ENCODE measurements at places on chromosomes 2 and 18.

- DNase-seq, result no peak
Observed at GRCh38 chr2:236168110-236169080, at the start of gene GBX2. TSS of gene GBX2 (minus strand) at chr2:236168386. CDS start at chr2:236167971, 415 bp downstream.

DNA sequence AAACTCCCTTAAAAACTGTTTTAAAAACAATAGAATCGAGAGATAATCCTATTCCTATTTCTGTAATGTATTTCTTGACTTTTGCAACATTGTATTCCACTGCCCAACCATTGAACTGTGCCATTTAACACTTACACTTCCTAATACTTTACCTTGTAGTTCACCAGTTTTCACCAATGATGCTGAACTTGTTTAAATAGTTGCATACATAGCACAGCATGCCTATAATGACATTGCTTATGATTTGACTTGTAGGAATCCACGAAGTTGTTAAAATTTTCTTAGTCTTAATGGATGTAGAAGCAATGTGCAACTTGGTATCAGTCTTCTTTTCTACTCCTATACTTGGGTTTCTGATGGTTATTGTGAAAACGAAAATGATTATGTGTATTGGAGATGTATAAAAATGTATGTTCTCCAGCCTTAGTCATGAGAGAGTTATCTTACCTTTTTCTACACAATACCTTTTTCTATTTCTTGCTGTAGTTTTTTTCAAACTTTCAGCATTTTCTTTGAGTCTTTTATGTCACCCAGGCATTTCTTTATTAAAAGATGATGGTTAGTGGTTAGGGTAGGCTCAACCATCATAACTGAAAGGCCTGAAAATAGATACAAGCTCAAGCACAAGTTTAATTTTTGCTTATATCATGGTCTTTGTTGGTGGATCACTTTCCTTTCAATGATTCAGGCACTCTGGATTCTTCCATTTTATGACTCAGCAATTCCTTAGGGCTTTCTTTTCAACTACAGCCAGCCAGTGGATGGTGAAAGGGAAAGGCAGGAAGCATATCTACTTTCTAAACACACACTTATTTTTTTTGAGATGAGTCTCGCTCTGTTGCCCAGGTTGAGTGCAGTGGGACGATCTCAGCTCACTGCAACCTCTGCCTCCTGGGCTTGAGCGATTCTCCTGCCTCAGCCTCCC, 9.4 kb downstream of the GPD2 start:
- DNase-seq, result no peak

- no peak for DNase-seq
Observed at GRCh38 chr2:37894601-37895000, 30.5 kb upstream of the RMDN2 start.

DNA sequence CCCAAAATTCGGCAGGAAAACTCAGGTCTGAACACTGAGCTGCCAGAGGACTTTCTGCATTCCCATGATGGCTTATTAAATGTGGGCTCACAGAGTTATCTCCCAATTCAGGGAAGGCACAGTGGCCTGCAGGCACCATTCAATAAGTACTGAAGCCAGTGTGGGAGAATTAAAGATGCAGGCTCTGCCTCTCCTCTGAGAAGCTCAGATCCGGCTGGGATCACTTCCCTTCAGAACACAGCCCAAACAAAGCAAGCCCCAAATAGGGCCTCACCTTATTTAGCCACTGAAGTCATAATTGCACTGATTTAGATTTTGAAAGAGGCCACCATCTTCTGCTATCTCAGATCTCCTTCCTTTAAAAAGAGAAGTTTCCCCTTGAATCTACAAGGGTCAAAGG, 94.3 kb downstream of the MAPK4 start:
- no peak for DNase-seq

DNA sequence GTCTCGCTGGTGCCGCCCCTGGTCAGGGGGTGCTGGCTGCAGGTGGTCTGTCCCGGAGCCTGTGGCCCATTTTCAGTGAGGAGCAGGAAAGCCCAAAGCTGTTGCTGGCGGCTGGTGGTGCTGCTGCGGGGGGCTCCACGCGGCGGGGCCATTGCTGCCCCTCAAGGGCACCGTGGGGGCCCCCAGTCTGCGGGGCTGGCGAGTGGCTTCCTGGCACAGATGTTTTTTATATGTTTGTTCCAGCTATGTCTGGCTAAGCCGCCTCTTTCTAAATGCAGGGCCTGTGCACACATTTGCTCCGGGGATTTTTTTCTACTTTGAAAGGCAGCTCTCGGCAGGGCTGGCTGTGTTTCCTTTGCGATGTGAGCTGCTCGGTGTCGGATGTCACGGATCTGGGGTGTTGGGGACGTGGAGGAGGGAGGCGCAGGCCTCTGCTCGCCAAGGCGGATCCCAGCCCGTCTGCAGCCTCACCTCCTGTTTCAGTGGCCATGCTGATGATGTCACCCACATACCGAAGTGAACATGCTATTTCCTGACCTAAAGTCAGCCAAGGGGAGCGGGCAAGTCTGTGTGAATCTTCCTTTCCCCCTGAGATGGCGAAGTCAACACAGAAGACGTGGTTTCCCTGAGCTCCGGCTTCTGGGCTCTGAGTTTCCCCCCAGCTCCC, 112.0 kb upstream of the CTDP1 start:
- DNase-seq, result no peak

DNA sequence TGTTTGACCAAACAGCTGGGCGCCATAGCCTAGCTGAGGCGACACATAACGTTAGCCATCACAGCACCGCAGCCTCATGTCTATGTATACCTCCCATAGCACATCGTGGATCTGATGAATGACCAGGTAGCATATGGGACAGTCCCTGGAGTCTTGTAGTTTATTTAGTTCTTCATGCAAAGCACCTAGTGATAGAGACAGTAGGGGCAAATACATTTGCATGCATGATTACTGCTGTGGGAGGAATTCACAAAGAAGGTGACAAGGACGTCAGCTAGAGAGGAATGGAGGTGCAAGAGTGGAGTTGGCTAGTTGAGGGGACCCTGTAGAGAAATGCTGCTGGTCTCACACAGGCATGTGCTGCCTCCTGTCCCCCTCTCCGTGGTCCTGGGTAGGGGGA, 478.9 kb upstream of the HS6ST1 start:
- no peak for DNase-seq

DNA sequence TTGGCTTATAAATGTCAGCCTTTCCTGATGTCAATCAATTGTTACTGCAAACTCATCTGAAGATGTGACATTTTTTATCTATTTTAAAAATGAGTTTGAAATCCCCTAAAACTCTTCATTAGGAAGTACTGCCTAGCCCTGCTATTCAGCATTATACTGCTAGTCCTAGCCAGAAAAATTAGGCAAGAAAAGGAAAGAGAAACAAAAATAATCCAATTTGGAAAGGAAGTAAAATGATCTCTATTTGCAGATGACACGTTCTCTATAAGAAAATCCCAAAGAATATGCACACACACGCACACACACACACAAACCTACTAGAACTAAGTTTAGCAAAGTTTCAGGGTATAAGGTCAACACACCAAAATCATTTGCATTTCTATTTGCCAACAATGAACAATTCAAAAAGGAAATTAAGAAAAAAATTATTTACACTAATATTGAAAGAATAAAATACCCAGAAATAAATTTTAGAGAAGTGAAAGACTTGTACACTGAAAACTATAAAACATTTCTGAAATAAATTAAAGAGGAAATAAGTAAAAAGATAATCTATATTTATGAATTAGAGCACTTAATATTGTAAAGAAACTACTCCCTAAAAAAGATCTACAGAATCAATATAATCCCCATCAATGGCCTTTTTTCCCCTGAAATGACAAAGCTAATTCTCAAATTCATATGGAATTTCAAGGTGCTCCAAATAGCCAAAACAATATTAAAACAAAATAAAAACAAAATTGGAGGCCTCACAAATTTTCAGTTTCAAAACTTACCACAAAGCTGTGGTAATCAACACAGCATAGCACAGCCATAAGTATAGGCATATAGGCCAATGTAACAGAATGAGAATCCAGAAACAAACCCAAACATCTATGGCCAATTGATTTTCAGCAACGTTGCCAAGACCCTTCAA, 433.7 kb upstream of the TRIB2 start:
- no peak for DNase-seq

GRCh38 chr2:239075918-239076758, 228.3 kb downstream of the TWIST2 start:
- DNase-seq, result no peak

DNA sequence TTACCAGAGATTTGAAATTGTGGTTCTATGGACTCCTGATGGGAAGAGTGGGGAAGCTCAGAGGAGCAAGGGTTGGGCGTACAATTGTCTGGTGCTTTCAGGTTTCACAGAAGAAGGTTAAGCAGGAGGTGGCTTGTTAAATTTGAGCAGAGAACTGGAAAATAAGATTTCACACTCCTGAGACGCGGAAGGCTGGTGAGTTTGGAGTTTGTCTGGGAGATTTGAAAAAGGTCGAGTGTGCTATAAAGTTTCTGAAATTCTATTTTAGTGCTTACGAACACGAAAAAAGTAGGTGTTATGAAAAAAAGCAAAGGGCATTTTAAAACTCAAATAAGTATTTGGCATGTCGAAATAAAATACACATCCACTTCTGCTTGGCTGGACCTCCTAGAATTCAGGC, 170.1 kb downstream of the MEIS1 start:
- DNase-seq, result no peak

GRCh38 chr2:6877402-6878304, at the start of gene RSAD2:
TSS of gene RSAD2 (plus strand) at chr2:6877777. CDS start at chr2:6877801, 24 bp downstream.
- no peak for DNase-seq

- no peak for DNase-seq
Observed at GRCh38 chr2:240246173-240246820, 105.8 kb upstream of the OTOS start.

- no peak for DNase-seq
Observed at GRCh38 chr18:76480913-76481312, 14.1 kb downstream of the ZNF516 start.

DNA sequence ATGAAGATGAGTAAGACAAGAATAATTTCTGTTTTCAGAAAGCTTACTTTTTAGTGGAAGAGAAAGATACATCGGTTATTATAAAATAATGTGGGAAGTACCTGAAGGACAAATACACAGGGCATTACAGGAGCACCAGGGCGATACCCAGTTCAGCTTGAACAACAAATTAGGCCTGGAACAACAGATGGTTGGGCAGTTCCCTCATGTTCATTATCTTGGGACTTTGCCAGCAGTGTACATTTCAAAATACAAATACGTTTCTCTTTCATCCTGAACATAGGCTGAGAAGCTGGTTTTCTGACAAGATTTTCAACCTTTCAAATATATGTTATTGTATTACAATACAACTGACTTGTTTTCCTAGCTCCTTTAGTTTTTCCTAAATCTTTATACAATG, 79.6 kb downstream of the TGIF1 start:
- DNase-seq, result no peak

- DNase-seq, result no peak
Observed at GRCh38 chr2:189870381-189871085, 86.3 kb downstream of the PMS1 start.

DNA sequence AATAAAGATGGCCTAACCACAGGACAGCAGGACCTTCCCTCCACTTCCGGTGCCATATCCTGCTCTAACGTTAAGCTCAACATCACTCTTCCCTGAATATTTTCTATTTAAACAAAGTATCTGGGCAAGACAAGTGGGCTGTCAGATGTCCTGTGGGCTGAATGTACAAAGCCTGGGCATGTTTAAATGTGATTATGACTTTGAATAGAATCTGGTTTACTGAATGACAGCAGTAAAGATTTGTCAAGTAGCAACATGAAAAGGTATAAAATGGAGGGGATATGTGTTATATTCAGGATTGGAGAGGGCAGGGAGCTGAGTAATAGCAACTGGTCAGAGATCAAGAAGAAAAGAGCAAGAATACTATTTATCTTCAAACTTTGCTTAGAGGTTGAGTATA, 540.9 kb downstream of the NRXN1 start:
- no peak for DNase-seq

DNA sequence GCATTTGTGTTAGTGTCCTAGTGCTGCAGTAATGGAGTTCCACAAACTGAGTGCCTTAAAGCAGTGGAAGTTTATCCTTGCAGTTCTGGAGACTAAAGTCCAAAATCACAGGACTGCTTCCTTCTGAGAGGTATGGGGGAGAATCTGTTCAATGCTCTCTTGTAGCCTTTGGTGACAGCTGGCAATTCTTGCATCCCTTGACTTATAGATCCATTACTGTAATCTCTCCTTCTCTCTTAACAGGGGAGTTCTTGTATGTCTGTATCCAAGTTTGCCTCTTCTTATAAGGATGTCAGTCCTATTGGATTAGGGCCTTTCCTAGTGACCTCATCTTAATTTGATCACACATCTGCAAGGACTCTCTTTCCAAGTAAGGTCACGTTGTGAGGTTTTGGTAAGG, 69.9 kb downstream of the XRCC5 start:
- DNase-seq, result no peak

- DNase-seq, result no peak
Observed at GRCh38 chr2:209977386-209978239, 24.8 kb upstream of the RPE start.

All from GM12892 (cell line).